HCT116 (cell line): ENCODE measurements at places on chromosomes 7 and 10. TPM values are rescaled to one million over a fixed set of nuclear protein-coding genes. Genes with fewer than 3 reads are reported as not detected.

- no peak for DNase-seq
Observed at GRCh38 chr7:6430271-6430940, 17.3 kb downstream of the DAGLB start.

- no peak for DNase-seq
Observed at GRCh38 chr7:101754424-101755159, 62.8 kb upstream of the CUX1 start.

DNA sequence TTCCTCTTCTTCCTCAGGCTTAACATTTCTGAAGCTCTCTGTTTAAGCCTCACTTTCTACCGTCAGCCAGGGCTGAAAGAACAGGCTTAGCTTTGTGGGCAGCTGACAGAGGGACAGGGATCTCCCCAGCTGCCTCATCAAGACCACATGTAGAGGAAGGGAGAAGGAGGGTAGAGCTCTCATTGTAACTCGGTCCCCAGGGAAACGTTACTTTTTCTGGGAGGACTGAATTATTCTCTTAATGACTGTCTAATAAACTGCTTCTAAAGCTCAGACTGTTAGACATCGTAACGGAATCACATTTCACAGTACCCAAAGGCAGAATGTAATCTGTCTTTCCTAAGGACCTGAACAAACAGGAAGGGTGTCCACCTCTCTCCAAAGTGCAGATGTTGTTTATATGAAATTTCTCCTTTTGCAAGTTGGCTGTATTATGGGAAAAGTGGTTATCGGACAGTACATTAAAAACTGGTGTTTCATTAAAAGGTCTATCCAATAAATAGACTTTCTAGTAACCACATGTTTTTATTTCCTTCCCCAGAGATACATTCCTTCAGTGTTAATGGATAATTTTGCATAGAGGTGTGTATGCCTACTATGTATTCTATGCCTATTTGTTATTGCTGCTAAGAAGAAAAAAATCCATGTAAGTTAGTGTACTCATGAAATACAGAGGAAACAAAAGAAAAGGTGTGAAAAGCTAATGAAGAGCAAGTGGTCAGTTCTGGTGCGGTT, 144.2 kb downstream of the CTTNBP2 start:
- DNase-seq: no peak

DNA sequence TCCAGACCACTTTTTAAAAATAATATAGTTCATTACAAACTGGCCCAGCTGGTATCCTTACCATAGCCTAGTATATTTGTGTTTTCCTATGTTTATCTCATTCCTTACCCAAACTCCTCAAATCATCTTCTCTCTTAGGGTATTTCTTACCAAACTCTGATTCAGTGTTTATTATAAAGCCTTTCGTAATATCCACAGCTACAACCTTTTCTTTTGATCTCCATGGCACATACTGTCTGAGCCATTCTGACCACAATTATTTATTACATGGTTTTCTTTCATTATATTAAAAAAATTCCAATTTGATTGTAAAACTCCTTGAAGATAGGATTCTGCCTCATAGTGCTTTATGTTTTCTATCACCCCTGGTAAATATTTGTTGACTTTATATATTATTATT, 94.2 kb downstream of the LRMDA start:
- no peak for DNase-seq

DNA sequence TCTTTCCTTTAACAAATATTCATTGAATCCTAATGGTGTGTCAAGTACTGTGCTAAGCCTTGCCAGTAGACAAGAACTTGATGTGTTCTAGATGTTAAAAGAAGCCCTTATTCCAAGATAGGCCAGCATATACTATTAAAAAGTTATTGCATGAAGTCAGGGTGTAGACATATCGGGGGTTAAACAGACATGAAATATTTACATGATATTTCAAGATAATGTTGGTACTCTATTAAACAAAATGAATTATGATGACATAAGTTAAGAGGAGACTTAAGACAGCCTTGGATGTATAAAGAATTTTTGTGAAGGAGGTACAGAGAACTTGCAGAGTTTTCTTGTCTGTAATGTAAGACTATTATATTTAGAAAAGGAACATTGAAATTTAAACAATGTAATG, 44.8 kb downstream of the HDAC9 start:
- no peak for DNase-seq

- no peak for DNase-seq
Observed at GRCh38 chr10:13959443-13960359, 371.0 kb downstream of the FRMD4A start.

GRCh38 chr10:8544057-8544380, 489.5 kb downstream of the GATA3 start:
- DNase-seq: no peak

ATOH7 gene
- total RNA-seq: not detected

CFAP58 gene
- total RNA-seq: 0.91 TPM
